ENCODE measurements at places on chromosomes 4 and X.

DNA sequence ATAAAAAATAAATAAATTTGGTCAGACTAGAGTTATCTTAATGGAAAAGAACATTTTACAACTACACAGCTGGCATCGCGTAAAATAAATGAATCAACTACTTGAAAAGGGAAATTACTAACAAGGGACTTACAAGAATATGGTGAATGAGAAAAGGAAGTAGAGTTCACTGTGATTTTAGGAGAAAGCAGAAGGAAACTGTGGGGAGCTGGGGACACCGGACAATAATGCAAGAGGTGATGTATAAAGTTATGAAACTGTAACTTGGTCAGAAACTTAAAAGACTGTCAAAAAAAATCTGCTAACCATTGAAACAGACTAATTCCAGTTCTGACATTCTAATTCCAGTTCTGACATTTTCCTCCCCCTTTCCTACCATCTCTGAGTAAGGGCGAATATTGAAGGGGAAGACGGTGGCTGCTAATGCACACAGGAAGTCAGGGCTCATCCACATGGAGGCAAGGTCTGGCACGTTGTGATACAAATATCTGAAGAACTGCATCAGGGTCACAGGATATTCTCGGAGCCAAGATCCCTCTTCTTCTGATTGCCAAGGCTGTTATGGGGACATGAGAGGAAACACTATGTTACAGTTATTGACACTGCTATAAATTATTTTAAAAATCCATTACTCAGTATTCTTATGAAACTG, 170.5 kb downstream of the CDS1 start:
- H3K27ac ChIP-seq: no peak overlapping the region
- no peak for DNase-seq
- peaks cover 2% of the 10 kb centered on the region for H3K27me3 ChIP-seq
- H3K4me3 ChIP-seq: no peak overlapping the region
- no peaks in the 10 kb centered on the region for H3K36me3 ChIP-seq
- no peaks in the 10 kb centered on the region for H3K4me1 ChIP-seq

- H3K27me3 ChIP-seq: no peaks in the 10 kb centered on the region
- H3K4me3 ChIP-seq: no peak overlapping the region
- peaks cover 1% of the 10 kb centered on the region for H3K36me3 ChIP-seq
- no peak overlapping the region for H3K27ac ChIP-seq
- DNase-seq: no peak
- H3K4me1 ChIP-seq: peaks cover 33% of the 10 kb centered on the region
These were observed 60.5 kb downstream of the TMA16 start for GRCh38 chr4:163554870-163555465.

DNA sequence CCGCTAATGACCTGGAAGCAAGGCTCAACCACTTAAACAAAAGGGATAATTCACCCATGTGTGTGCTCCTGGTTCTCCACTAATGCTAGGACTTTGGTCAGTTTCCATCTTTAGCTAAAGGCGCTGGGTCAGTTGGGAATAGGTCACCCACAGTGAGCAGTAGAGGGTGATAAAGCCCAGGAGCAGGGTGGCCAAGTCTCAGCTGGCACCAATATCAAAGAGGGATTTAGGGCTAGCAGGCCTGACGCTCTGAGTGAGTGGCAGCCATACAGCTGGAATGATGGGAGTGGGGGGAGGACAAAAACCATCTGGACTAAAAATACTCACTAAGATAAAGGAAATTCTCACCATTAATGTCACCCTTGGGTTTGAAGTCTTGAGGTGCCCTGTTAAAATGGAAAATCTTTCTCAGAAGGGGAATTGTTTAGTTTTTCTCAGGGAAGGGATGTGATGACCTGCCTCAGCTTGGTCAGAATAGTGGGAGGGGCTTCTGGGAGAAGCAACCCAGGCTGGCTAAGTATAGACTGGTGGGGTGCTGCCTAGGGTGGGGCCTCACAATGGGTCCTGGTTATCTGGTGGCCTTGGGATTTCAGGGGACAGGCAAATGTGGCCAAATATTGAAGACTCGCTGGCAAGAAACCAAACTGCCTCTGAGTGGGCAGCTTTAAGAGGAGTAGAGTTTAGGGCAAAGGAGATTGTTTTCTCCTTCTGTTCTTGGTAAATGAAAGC, 47.1 kb downstream of the TSC22D3 start:
- H3K27me3 ChIP-seq: no peaks in the 10 kb centered on the region
- H3K4me3 ChIP-seq: no peak overlapping the region
- H3K36me3 ChIP-seq: no peaks in the 10 kb centered on the region
- peaks cover 9% of the 10 kb centered on the region for H3K4me1 ChIP-seq
- DNase-seq: no peak
- H3K27ac ChIP-seq: no peak overlapping the region

- DNase-seq: no peak
- no peaks in the 10 kb centered on the region for H3K27me3 ChIP-seq
- H3K36me3 ChIP-seq: peaks cover 6% of the 10 kb centered on the region
These were observed 28.4 kb downstream of the ALPK1 start for GRCh38 chr4:112325530-112325929.

DNA sequence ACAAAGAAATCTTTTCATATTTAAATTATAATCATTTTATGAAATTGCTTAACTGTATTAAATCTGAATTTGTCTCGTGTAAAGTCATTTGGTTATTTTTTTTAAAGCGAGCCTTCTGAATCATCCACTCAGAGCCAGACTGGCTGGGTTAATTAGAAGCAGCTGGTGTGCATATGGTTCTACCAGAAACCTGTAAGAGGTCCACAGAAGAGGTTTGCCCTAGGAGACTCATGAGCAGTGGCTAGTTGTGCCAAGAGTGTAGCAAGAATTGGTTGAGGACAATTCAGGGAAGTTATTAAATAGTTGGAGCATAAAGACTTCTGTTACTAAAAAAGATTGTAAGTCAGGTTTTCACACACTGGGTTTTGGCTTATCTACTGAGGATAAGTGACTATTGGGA, 267.4 kb downstream of the IL1RAPL2 start:
- H3K27me3 ChIP-seq: peaks cover 4% of the 10 kb centered on the region
- no peak overlapping the region for H3K4me3 ChIP-seq
- no peak overlapping the region for H3K27ac ChIP-seq
- DNase-seq: no peak

- H3K27ac ChIP-seq: no peak overlapping the region
- no peaks in the 10 kb centered on the region for H3K36me3 ChIP-seq
- H3K27me3 ChIP-seq: no peaks in the 10 kb centered on the region
- no peaks in the 10 kb centered on the region for H3K4me1 ChIP-seq
These were observed 130.2 kb downstream of the DCTD start for GRCh38 chr4:182786991-182787390.

GRCh38 chr4:73832651-73833237, 3.7 kb upstream of the CXCL6 start:
- no peaks in the 10 kb centered on the region for H3K36me3 ChIP-seq
- DNase-seq: no peak
- peaks cover 2% of the 10 kb centered on the region for H3K4me1 ChIP-seq

DNA sequence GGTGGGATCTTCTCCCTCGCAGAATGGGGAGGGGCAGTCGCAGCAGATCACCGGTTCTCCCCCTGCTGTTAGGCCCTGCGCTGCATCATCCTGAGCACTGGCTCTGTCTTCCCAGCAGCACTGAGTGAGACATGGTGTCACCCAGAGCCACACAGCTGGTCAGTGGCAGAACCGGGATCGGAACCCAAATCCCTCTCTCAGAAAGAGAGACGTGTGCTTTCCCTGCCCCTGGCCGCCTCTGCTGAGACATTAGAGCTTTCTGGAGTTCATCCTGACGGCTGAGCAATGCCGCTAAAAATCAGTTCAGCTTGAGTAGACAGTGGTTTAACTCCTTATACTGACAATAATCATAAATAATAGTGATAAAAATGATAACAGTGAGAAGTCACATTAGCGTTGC, 87.9 kb downstream of the EVC start:
- no peak overlapping the region for H3K4me3 ChIP-seq
- no peaks in the 10 kb centered on the region for H3K4me1 ChIP-seq
- H3K27me3 ChIP-seq: no peaks in the 10 kb centered on the region
- no peaks in the 10 kb centered on the region for H3K36me3 ChIP-seq
- DNase-seq: no peak

All from activated naive CD4-positive, alpha-beta T cell treated with anti-CD3 and anti-CD28 coated beads for 36 hours (primary cell).